Thoracic aorta (tissue), 2 donors: ENCODE measurements at places on chromosomes 12 and 14. TPM values are rescaled to one million over a fixed set of nuclear protein-coding genes. Genes with fewer than 3 reads are reported as not detected.

- H3K4me1 ChIP-seq: no peaks in the 10 kb centered on the region
- no peak overlapping the region for H3K27ac ChIP-seq
- no peaks in the 10 kb centered on the region for H3K36me3 ChIP-seq
- H3K27me3 ChIP-seq: no peaks in the 10 kb centered on the region
- H3K4me3 ChIP-seq: no peak overlapping the region
- no peak for DNase-seq
These were observed 280.5 kb downstream of the VRK1 start for GRCh38 chr14:97077687-97078086.

GRCh38 chr12:117587631-117588287 lies 226.3 kb upstream of the NOS1 start:
- no peaks in the 10 kb centered on the region for H3K36me3 ChIP-seq
- H3K4me1 ChIP-seq: no peaks in the 10 kb centered on the region
- no peaks in the 10 kb centered on the region for H3K27me3 ChIP-seq
- DNase-seq: no peak

DNA sequence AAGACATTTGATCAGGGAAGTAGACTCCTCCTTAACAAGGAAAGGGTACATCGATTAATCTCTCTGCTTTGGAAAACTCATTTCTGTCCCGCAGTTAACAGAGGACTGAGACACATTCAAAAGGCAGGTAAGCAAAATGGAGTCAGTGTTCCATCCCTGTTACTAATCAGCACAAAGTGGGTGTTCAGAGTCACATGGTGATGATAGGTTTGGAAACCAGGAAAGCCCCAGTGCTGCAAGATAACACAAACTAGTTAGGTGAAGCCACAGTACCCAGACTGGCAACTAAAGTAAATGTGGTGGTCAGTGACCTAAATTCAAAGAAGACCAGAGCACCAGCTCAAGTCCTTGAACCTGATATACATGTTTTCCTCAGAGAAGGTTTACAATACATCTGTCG lies 1.8 kb downstream of the OR4K17 start:
- H3K4me3 ChIP-seq: no peak overlapping the region
- H3K4me1 ChIP-seq: no peaks in the 10 kb centered on the region
- DNase-seq: no peak
- no peaks in the 10 kb centered on the region for H3K36me3 ChIP-seq
- H3K27me3 ChIP-seq: no peaks in the 10 kb centered on the region

DNA sequence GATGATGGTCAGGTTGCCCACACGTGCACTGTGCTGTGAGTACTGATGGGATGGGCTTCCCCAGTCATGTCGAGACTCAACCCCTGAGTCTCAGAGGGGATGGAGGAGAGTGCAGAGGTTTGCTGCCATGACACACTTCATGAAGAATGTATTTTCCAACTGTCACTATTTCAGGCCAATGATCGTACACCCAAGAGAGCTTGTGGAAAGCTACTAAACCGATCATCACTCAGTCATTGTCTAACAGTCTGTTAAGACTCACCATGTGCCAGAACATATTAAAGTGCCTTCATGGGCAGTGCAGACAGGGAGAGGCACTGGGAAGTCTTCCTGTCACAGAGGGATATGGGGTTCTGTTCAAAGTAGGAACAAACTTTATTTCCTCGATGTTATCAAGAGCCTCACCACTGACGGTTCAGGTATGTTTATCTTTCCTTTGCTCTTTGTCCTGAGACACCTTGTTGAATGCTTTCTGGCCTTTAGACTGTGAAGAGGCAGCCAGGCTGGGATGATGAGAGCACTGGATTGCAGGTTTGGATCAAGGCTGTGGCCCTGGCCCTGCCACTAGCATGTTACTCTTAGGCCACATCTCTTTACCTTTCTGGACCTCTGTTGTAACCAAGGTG lies 41.6 kb upstream of the NTF3 start:
- no peak overlapping the region for H3K4me3 ChIP-seq
- H3K4me1 ChIP-seq: no peaks in the 10 kb centered on the region
- no peaks in the 10 kb centered on the region for H3K36me3 ChIP-seq
- no peaks in the 10 kb centered on the region for H3K27me3 ChIP-seq
- H3K27ac ChIP-seq: no peak overlapping the region

DNA sequence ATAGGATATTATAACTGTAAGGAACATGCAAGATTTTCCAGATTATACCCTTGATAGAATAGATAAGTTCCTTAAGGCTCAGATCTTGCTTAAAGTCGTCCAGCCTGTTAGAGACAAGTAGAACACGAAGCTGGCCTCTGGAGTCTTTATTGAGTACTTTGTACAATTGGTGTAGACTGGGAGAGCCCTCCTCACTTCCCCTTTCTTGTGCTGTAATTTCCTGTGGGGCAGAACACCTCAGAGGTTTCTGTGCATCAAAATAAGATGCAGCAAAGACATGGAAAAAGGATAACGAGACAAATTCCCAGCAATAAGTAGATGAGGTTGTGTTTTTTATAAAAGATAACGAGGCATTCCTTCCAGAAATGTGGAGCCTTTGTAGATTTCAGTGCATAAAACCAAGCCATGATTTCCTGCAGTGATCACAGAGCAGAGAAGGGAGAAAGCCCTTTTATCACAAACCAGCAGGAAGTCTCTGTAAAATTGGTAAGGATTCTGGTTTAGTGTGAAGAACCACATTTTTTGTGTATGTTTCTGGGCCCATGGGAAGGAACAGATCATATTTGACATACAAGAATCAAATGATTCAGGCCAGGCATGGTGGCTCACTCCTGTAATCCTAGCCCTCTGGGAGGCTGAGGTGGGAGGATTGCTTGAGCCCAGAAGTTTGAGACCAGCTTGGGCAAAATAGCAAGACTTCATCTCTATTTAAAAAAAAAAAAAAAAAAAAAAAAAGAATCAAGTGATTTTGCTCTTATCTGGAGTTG lies 18.0 kb downstream of the GPRC5A start:
- no peak for DNase-seq
- H3K4me3 ChIP-seq: no peak overlapping the region
- peak overlapping the region; percentile 65 for H3K27ac ChIP-seq

DNA sequence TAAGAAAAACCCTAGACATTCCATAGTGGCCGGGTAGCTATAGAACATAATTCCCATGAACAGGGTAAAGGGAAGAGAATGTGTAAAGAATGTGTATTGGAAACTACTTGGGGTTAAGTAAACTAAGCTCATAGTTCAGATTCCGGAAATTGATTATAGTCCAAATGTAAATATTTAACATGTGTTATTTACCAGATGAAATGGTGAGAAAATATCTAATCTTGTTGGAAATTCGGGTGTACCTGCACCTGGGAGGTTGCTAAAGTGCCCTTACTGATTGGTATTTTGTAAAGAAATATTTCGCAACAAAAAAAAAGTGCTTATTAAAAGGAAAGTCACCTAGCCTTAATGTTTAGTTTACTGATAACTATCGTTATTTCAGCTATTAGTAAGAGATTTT lies 14.4 kb downstream of the RASSF9 start:
- DNase-seq: no peak
- no peaks in the 10 kb centered on the region for H3K4me1 ChIP-seq
- no peaks in the 10 kb centered on the region for H3K36me3 ChIP-seq
- H3K27me3 ChIP-seq: no peaks in the 10 kb centered on the region
- no peak overlapping the region for H3K4me3 ChIP-seq

- H3K4me3 ChIP-seq: peak overlapping the region; percentile 74
- peak overlapping the region; percentile 42 for H3K27ac ChIP-seq
- H3K36me3 ChIP-seq: no peaks in the 10 kb centered on the region
- no peaks in the 10 kb centered on the region for H3K27me3 ChIP-seq
- DNase-seq: no peak
These were observed 252.3 kb downstream of the EFCAB11 start for GRCh38 chr14:89702073-89702875.

DNA sequence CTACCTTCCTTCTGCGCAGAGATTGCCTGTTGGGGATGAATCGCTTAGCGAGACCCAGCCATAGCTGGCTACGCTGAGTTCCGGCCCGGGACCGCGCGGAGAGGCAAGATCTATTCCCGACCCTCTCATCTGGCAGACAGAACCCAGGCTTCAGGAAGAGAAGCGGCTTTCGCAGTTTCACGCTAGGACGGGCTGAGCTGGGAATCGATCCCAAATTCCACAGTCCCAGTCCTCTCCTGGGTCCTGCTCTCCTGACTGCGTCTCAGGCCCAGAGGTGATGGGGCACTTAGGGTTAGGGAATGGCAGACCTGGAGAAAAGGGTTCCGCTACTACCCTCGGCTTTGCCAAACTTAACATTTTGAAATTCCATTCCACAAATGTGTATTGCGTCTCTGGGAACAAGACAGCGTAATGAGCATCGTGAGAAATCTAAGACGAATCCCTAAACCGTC lies 2.8 kb downstream of the PTPN21 start:
- peak overlapping the region; percentile 82 for H3K4me3 ChIP-seq
- H3K36me3 ChIP-seq: peaks cover 11% of the 10 kb centered on the region
- no peak for DNase-seq
- peak overlapping the region; percentile 64 for H3K27ac ChIP-seq

- peaks cover 7% of the 10 kb centered on the region for H3K4me1 ChIP-seq
- H3K27me3 ChIP-seq: no peaks in the 10 kb centered on the region
- H3K27ac ChIP-seq: no peak overlapping the region
- H3K4me3 ChIP-seq: no peak overlapping the region
- no peaks in the 10 kb centered on the region for H3K36me3 ChIP-seq
These were observed 69.7 kb downstream of the CIT start for GRCh38 chr12:119807380-119807779.

DNA sequence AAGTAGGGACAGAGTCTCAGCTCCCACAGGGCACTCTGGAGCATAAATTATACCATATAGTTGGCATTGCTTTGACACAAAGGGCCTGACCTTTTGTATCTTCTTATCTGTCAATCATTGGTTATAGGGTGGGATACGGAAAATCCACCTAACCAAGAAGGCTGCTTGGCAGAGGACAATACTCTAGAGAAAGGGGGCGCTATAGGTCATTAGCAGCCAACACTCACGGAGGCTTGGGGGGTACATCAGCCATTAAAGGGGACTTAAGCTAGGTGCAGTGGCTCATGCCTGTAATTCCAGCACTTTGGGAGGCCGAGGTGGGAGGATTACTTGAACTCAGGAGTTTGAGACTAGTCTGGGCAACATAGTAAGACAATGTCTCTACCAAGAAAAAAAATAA lies 22.9 kb downstream of the SPTSSA start:
- no peaks in the 10 kb centered on the region for H3K4me1 ChIP-seq
- no peaks in the 10 kb centered on the region for H3K27me3 ChIP-seq
- H3K36me3 ChIP-seq: no peaks in the 10 kb centered on the region
- no peak for DNase-seq
- H3K4me3 ChIP-seq: no peak overlapping the region
- H3K27ac ChIP-seq: no peak overlapping the region

- peak overlapping the region; percentile 44 for H3K4me3 ChIP-seq
- peak overlapping the region; percentile 67 for H3K27ac ChIP-seq
- no peaks in the 10 kb centered on the region for H3K36me3 ChIP-seq
These were observed 33.8 kb downstream of the STK38L start for GRCh38 chr12:27277846-27278260.

DNA sequence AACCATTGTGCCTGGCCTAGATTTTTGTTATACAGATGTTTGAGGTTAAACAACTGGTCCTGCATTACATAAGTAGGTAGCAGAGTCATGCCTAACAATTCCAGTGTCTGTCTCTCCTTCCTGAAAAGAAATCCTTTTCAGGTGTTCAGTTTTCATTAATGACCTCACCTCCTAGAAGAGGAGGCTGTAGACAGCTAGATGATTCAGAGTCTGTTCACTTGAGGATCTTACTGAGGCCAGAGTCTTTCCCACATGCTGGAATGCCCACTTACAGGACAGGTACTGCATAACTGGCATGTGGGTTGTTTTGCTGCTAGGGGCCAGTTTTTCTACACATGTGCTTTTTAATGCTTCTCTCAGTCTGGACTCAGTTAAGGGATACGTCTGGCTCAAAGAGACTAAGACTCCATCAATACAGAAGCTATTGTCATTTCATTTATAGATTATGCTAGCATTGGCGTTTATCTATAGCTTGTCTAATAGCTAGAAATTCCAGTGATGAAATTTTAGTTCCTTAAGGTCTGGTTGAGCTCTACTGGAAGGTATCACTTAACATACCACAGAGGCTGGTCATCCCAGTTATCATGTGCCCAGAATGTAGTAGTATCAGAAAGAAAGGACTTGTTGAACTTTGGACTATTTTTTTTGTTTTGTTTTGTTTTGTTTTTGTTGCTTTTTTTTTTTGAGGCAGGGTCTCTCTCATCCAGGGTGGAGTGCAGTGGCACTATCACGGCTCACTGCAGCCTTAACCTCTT lies 206.4 kb downstream of the ERC1 start:
- no peak overlapping the region for H3K4me3 ChIP-seq
- no peak overlapping the region for H3K27ac ChIP-seq
- H3K4me1 ChIP-seq: peaks cover 10% of the 10 kb centered on the region
- no peak for DNase-seq

GRCh38 chr14:59265808-59266207 lies 77.3 kb downstream of the DAAM1 start:
- no peak overlapping the region for H3K4me3 ChIP-seq
- no peaks in the 10 kb centered on the region for H3K27me3 ChIP-seq
- no peak for DNase-seq

DNA sequence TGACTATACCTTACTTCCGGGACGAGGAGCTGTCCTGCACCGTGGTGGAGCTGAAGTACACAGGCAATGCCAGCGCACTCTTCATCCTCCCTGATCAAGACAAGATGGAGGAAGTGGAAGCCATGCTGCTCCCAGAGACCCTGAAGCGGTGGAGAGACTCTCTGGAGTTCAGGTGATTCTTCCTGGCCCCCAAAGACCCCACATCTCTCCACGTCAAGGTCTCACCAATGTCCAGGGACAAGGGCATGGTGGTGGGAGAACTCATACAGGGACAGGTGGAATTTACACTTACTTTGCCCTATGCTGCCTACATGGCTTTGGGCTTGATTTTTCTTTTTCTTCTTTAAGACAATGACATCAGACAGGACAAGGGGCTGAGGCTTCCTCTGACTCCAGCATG lies 7.1 kb downstream of the SERPINA3 start:
- no peak for DNase-seq
- no peaks in the 10 kb centered on the region for H3K27me3 ChIP-seq

DNA sequence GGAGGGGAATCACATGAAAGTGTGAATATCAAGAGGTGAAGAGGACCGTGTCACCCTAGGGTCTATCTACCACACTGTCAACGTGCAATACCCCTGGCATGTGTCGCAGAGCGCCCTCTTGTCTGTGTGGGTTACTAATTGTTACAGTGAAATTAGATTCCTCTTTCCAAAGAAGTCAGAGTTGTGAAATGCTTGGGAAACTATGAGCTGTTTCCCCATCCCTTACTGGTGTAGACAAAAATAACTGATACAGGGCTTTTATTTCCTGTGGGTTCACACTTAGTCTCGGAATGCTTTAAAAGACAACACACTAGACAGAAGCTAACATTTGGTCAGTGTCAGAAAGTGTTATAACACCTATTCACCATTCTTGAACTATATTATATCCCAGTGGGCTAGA lies 597.3 kb downstream of the NRXN3 start:
- H3K27me3 ChIP-seq: no peaks in the 10 kb centered on the region
- no peak overlapping the region for H3K27ac ChIP-seq

The NOVA1 gene
- total RNA-seq: 11.0 TPM

The A2ML1 gene
- total RNA-seq: not detected

The SERPINA3 gene
- 252 TPM for total RNA-seq

The KRT79 gene
- total RNA-seq: not detected

The CEBPE gene
- not detected for total RNA-seq

The SRSF5 gene
- 365 TPM for total RNA-seq

The MANSC1 gene
- 38.1 TPM for total RNA-seq

The TAS2R8 gene
- total RNA-seq: not detected

The NGB gene
- not detected for total RNA-seq

The ALDH2 gene
- 135 TPM for total RNA-seq

The CCDC198 gene
- total RNA-seq: not detected

The BMP4 gene
- total RNA-seq: 26.9 TPM

The MTA1 gene
- 77.2 TPM for total RNA-seq

The GNB3 gene
- 16.6 TPM for total RNA-seq

The TAS2R31 gene
- 2.7 TPM for total RNA-seq

The DIABLO gene
- total RNA-seq: 34.7 TPM

The CLEC4D gene
- 0.63 TPM for total RNA-seq

The NFATC4 gene
- 62.0 TPM for total RNA-seq

The ANKLE2 gene
- 104 TPM for total RNA-seq

The TMCC3 gene
- total RNA-seq: 12.4 TPM
